ENCODE measurements at places on chromosomes 1 and 21.

- DNase-seq: no peak
Observed at GRCh38 chr1:40462956-40463590, 12.8 kb downstream of the ZFP69B start.

- no peak for DNase-seq
Observed at GRCh38 chr1:115757326-115757725, 11.2 kb downstream of the CASQ2 start.

GRCh38 chr1:239879321-239880170 is 212.1 kb upstream of the FMN2 start:
- peak; percentile 84 for DNase-seq

DNA sequence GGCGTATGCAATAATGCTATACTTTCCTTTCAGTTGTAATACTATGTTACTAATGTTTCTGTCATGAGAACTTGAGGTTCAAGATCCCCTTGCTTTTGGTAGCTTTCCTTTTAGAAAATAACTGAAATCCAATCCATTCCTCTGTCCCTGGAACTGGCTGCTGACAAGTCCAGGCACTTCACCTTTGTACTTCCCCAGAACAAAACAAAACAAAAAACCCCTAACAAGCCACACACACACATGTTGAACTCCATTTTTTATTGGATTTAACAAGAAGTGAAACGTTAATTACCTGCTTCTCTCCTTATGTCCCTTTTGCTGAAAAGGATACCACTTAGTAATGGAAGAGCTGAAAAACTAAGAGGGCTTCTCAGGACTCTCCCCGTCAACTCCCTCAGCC is 26.1 kb upstream of the SDC3 start:
- no peak for DNase-seq

- DNase-seq: no peak
Observed at GRCh38 chr1:158024737-158025136, 31.3 kb downstream of the KIRREL1 start.

- DNase-seq: no peak
Observed at GRCh38 chr1:56060906-56061305, 518.5 kb downstream of the PLPP3 start.

DNA sequence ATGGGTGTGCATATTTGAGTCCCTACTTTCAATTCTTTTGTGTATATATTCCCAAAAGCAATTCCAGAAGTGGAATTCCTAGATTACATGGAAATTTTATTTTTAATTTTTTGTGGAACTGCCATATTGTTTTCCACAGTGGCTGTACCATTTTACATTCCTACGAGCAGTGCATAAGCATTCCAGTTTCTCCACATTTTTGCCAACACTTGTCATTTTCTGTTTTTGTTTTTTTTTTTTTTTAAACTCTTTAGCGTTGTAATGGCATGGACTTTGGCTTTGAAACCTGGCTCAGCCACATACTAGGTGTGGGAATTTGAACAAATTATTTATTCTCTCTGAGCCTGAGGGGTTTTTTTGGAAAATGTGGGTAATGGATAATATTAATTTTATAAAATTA is 214.5 kb upstream of the UBE2U start:
- DNase-seq: no peak

- peak; percentile 29 for DNase-seq
Observed at GRCh38 chr1:183633676-183634343, 1.8 kb downstream of the ARPC5 start.

DNA sequence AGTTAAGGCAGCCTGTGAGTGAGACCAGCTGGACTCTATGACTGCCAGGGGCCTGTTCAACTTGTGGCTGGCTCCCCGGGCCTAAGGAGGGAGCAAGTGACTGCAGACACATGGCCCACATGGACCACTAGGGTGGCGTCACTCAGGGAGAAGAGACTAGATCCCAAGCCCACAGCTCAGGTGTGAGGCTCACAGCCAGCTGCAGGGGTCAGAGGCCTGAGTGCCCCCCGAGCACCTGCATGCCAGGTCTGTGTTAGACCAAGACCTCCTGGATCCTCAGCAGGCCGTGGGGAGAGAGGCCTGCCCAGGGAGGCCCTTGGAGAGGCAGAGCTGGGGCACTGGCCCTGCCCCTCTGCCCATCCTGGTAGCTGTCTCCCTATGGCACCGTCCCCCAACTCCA is 142.4 kb upstream of the RUNX3 start:
- no peak for DNase-seq

DNA sequence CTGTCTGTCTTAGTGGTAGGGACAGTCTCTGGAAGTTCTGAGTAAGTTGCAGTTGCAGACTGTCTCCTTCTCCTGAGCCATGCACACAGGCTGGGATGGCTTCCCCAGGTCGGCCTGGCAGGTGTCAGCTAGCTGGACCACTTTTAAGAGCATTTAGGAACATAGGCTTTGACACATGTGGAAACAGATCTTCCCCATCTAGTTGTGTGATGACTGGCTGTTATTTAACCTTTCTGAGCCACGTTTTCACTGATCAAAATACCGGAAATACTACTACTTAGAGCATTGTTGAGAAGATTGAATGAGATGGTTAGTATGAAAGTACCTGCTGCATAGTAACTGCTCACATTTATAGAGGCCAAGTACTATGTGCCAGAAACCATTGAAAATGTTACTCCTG is 6.2 kb upstream of the MAPKAPK2 start:
- DNase-seq: no peak
